ENCODE measurements at places on chromosomes 3 and 15. TPM values are rescaled to one million over a fixed set of nuclear protein-coding genes. Genes with fewer than 3 reads are reported as not detected.

DNA sequence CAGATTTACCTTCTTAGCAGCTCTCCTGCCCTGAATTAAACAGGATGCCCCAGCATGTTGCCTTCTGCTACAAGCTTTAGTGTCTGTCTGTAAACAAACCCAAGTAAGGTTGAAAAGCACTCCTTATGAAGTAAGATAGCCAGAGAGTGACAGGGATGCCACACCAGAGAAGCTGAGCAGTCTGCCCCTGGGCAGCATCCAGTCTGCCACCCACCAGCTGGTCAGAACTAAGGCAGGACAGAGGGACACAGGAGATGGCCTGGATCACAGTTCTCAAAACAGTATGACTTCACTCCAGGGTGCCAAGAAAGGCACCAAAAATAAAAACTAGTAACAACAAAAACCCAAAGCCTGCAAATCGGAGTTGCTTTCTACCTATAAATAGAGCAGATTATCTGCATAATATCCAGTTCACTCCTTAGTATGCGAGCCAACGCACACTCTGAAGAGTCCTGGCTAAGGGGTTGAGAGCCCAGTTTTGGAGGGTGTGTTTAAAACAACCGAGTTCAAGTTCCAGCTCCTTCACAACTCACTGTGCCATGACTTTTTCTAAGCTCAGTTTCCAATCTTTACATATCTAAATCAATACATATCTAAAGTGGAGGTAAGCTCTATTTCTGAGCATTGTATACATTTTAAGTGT, 198.9 kb downstream of the KCNMB2 start:
- no peak for DNase-seq

- DNase-seq, result no peak
Measured at GRCh38 chr3:190305406-190305805, 16.8 kb downstream of the CLDN1 start.

- DNase-seq, result no peak
Measured at GRCh38 chr3:43104660-43105595, 951 bp downstream of the POMGNT2 start.

PLSCR2 gene
- total RNA-seq, result not detected

GRCh38 chr15:58036579-58036978, 28.9 kb downstream of the ALDH1A2 start:
- DNase-seq, result no peak

MNS1 gene
- total RNA-seq, result 2.4 TPM

DNA sequence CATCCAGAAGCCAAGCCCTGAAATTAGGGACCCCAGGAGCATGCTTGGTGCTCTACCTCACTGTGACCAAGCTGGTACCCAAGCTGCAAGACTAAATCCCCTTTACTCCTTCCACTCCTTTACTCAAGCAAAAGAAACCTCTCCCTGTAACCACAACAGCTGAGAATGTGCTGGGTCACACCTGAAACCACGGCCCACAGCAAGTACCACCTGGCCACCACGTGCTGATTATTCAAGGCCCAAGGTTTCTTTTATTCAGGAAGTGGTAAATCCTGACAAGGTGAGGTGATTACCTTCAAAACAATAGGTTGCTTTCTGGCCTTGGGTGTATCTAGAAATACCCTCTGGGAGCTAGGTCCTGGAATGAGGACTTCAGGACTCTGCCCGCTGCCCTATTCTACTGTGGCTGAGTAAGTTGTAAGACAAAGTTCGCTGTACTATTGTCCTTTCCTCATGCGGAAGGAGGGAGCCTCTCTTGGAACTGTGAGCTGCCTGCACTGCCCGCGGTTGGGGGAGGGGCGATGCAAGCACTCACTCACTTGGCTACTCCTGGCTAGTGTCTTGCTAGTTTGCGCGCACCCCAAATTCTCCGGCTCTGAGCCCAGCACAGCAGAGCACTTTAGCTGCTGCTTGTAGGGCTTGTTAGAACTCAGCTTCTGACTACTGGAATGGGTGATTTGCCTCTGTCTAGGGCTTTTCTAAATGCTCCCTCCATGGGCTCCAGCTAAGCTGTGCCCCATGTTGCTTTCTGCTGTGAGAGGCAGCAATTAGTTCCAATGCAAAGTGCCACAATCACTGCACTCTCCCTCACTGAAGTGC, 487.1 kb upstream of the CNTN3 start:
- no peak for DNase-seq

DNA sequence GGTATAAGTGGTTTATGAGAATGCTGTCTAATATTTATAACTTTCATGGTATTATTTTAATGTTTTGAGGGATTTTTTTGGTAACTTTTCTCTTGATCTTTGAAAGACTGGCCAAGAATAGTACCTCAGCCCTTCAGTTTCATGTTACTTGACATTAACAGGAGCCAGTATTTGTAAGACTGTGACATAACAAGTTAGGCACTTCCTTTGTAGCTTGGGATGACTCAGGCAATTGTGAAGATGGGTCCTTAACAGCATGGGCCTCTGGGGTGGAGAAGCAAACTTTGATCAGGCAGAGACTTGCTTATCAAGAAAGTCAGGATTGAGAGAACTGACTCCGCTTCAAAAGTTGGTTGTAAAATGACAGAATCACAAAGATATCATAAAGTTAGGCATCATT, 9.5 kb downstream of the LRRC49 start:
- DNase-seq, result no peak

TRANK1 gene
- total RNA-seq, result 7.3 TPM

- no peak for DNase-seq
Measured at GRCh38 chr3:70281663-70282062, 30.8 kb downstream of the MDFIC2 start.

GRCh38 chr3:67783281-67784250, 129.2 kb upstream of the SUCLG2 start:
- DNase-seq, result no peak

- DNase-seq, result no peak
Measured at GRCh38 chr15:64507845-64508244, 47.5 kb downstream of the ZNF609 start.

GATM gene
- 97.8 TPM for total RNA-seq

GRCh38 chr3:44235604-44236484, 5.8 kb upstream of the TOPAZ1 start:
- DNase-seq, result peak; percentile 54

PPP1R14D gene
- not detected for total RNA-seq
